ENCODE measurements at places on chromosomes 13 and 19.

GRCh38 chr13:33968520-33969507 lies 150.9 kb downstream of the RFC3 start:
- DNase-seq, result no peak

DNA sequence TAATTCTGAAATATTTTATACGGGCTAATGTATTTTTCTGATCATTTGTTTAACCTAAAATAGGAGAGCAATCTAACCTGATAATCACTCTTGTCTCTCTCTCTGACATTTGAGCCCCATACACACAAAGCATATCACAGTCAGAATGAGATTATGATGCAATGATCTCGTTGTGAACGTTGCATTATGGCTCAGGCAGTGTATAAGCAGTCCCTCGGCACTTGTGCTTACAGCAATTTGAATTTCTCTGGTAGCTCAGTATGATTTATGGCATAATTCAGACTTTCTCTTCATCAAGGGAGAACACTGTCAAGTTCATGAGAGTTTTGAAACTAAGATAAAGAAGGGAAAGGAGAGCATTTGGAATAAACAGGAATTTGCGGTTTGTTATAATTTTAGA lies 256.1 kb downstream of the DACH1 start:
- no peak for DNase-seq

GRCh38 chr13:21632196-21632595 lies 28.2 kb upstream of the MICU2 start:
- no peak for DNase-seq

- DNase-seq, result no peak
Measured at GRCh38 chr19:22526661-22527272, 104.6 kb upstream of the ZNF98 start.

DNA sequence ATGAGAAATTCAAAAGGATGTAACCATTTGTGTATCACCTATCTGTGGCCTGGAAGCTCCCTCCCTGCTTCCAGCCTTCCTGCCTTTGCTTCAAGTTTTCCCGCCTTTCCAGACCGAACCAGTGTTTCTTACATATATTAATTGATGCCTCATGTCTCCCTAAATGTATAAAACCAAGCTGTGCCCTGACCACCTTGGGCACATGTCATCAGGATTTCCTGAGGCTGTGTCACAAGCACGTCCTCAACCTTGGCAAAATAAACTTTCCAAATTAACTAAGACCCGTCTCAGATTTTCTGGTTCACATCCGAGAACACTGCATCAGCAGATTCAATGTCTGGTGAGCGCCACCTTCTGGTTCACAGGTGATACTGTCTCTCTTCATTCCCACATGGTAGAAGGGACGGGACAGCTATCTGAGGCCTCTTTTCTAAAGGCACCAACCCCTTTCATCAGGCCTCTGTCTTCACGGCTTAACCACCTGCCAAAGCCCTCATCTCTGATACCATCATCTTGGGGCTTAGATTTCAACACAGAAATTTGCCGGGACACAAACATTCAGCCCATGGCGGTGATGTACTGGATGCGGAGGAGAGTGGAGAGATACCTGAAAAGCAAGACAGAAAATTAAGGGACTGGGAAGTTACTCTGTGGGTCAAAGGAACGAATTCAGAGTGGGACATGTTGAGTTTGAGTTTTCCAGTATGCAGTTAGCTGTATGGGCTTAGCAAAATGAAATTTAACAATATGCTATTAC lies 58.7 kb upstream of the PABPC3 start:
- DNase-seq, result peak; percentile 47

GRCh38 chr19:15045506-15045905 lies 3.8 kb upstream of the CASP14 start:
- DNase-seq, result no peak

- no peak for DNase-seq
Measured at GRCh38 chr13:110131424-110131823, 175.5 kb downstream of the COL4A1 start.

- no peak for DNase-seq
Measured at GRCh38 chr13:67139551-67139950, 90.6 kb downstream of the PCDH9 start.

- no peak for DNase-seq
Measured at GRCh38 chr13:33286128-33286527, 573 bp upstream of the STARD13 start.

GRCh38 chr19:48627201-48627864 lies 8.0 kb downstream of the SPHK2 start:
- peak; percentile 49 for DNase-seq

DNA sequence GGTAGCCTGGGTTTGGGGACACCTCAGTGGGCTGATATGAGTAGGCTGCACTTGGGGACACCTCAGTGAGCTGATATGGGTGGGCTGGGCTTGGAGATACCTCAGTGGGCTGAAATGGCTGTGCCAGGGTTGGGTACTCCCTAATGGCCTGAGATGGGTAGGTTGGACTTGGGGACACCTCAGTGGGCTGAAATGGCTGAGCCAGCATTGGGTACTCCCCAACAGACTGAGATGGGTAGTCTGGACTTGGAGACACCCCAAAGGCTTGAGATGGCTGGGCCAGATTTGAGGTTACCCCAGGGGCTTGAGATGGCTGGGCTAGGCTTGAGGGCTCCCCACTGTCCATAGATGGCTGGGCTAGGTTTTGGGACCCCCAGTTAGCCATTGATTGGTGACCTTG lies 12.1 kb downstream of the IQCN start:
- DNase-seq, result no peak

DNA sequence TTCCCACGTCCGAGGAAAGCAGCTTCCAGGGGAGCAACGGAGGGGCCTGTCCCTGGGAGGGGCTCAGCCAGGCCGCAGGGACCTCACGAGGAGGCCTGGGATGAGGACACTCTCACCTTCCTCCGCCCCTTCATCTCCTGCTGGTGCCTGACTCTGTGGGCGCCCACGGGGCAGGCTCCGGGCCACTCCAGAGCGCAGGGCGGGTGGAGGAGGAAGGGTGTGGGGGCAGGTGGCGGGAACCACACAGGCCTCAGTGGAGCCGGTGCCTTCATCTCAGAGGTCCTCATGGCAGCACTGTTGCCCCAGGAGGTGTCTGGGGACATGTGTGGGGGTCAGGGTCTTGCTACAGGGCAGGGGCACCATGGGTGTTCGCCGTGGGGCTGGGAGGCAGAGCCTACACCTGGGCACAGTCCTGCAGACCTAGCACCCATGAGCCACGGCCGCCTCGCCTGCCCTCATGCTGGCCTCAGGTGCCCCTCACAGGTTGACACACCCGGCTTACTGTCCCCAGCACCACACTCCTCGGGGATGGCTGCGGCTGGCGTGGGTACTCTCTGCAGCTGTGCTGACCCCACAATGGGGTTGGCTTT lies 10.1 kb upstream of the TMEM255B start:
- DNase-seq, result no peak

All from activated naive CD8-positive, alpha-beta T cell treated with anti-CD3 and anti-CD28 coated beads, Interleukin-2, amount 50 U/mL, for 24 hours (primary cell).